Effector memory CD8-positive, alpha-beta T cell (primary cell): ENCODE measurements at places on chromosomes 1 and 21.
A peak's percentile ranks its signal among the peaks of the same experiment; 100 is the strongest.

GRCh38 chr1:163055005-163055404 is 14.2 kb upstream of the RGS4 start:
- no peak for DNase-seq

- no peak for DNase-seq
Measured at GRCh38 chr1:220926146-220926545, 46.9 kb downstream of the HLX start.

GRCh38 chr1:32948905-32949304 is 15.7 kb downstream of the RNF19B start:
- DNase-seq, result no peak

- no peak for DNase-seq
Measured at GRCh38 chr1:19552291-19553010, 67.1 kb upstream of the CAPZB start.

DNA sequence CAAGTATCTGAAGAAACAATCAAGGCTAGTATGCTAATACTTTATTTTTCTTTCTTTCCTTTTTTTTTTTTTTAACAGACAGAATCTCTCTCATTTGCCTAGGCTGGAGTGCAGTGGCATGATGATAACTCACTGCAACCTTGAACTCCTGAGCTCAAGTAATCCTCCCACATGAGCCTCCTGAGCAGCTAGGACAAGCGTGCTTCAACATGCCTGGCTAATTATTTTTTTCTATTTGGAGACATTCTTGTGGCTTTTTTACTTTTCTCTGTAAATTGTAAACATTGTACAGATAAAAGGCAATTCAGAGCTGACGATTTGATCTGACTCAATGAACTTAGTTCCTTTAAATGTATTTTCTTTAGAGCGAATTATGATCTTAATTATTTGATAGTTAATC is 41.4 kb downstream of the CCDC18 start:
- DNase-seq, result no peak

GRCh38 chr1:92901699-92902405 is 59.4 kb downstream of the DIPK1A start:
- DNase-seq, result no peak

GRCh38 chr1:218156595-218156994 is 128.5 kb upstream of the RRP15 start:
- no peak for DNase-seq

GRCh38 chr1:44634606-44635189 is 39.6 kb downstream of the TMEM53 start:
- no peak for DNase-seq

DNA sequence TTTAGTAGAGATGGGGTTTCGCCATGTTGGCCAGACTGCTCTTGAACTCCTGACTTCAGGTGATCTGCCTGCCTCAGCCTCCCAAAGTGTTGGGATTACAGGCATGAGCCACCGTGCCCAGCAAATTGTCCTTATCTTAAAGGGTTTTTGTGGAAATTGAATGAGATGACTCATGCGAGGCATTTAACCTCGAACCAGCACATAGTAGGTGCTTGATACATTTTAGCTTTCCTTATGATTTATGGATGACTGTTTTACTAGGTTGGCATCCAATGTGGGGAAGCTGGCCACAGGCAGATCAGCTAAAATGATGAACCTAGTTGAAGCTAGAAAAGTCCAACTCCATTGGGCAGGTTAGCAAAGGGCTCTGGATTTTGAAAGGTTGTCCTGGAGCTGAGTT is 1.4 kb upstream of the COL9A2 start:
- DNase-seq, result no peak

- DNase-seq, result no peak
Measured at GRCh38 chr1:175376194-175376593, 183.6 kb upstream of the KIAA0040 start.

DNA sequence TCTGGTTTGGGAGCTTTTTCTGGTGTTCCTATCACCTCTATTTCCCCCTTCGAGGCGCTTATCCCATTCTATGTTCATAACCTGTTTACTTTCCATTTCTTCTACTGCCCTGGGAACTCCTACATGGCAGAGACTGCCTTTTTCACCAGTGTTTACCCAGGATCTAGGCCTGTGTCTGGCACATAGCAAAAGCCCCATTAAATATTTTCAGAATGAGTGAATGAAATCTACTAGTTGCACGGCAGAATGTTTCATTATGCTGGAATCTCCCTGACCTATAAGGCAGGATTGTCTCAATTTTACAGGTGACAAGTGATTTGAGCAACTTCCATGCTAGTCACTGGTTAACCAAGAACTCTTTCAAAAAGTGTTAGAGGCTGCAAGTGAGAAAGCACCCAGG is 70.1 kb downstream of the PGM1 start:
- no peak for DNase-seq

DNA sequence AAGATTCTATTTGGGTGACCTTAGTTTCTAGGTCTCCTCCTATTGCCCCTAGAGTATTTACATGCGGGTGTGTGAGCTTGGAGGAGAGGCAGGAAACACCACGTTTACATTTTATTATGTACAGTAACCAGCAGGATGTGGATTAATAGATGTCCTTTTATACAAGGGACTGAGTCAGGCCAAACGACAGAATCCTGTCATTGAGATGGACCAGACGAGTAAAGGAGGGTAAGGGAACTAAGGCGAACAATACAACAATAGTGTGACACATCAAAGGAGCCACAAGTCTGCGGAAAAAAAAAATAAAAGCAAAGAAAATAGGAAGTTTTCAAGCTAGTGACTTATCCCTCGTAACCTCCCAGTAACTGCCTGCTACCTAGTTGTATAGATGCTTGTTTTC is 151.1 kb downstream of the GABPA start:
- no peak for DNase-seq

GRCh38 chr1:30818568-30819243 is 61.1 kb upstream of the LAPTM5 start:
- DNase-seq, result no peak

DNA sequence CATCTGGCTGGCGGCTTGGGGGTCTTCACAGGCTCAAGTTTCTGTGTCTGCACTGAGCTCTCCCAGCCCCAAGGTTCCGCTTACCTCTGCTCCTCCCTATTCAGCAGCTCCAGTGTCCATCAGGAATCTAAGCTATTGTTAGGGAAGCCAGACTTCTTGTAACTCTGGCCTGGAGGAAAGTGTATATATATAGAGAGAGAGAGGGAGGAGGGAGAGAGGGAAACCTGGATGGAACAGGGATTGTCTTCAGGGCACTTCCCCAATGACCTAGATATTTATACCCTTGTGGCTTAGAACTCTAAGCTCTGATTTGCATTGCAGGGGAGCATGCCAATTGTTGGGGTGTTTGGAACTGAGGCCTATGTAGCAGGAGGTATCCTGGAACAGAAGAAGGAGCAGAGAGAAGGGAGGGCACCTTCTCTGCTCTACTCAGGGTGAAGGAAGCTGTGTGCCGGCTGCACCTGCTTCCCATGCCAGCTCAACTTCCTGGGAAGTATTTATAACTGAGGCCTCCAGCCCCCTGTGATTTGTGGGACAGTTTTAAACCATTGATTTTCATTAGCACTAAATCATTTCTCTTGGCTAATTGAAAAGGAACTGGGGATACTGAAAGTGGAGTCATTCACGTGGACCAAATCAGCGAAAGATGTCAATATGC is 70.9 kb downstream of the NAV1 start:
- DNase-seq, result no peak

- DNase-seq, result no peak
Measured at GRCh38 chr21:35325953-35326352, 276.9 kb upstream of the RUNX1 start.

DNA sequence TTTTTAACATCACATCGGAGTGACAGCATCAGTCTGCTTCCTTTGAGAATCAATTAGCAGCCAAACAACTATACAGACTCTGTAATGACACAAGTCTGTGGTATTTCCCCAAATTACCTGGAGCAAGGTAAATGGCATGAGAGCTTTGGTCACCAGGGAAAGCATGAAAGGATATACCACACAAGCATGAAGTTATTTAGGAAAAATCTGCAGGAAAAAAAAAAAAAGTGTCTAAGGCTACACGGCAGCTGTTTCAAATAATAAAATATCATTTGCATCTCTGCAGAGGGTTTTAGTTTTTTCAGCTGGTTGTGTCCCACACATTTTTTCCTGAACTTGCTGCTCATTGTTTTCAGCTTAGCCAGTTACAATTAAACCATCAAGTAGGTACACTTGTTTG is 234.7 kb downstream of the TTLL7 start:
- no peak for DNase-seq

DNA sequence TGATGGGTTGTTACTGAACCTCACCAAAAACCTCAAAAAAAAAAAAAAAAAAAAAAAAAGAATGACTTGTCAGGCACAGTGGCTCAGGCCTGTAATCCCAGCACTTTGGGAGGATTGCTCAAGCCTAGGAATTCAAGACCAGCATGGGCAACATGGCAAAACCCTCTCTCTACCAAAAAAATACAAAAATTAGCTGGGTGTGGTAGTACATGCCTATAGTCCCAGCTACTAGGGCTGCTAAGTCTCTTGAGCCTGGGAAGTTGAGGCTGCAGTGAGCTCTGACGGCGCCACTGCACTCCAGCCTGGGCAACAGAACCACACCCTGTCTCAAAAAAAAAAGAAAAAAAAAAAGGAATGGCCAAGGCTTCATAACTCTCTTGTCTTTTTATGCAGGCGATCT is 11.1 kb downstream of the CHAF1B start:
- DNase-seq, result no peak

- DNase-seq, result no peak
Measured at GRCh38 chr21:36087362-36088138, 17.7 kb downstream of the CBR1 start.

GRCh38 chr1:42730002-42730401 is 10.0 kb downstream of the CLDN19 start:
- no peak for DNase-seq

- no peak for DNase-seq
Measured at GRCh38 chr1:172883387-172883791, 167.4 kb downstream of the TNFSF18 start.

GRCh38 chr1:217876401-217876800 is 245.3 kb downstream of the SPATA17 start:
- no peak for DNase-seq

- no peak for DNase-seq
Measured at GRCh38 chr1:177830531-177831135, 139.2 kb downstream of the SEC16B start.

DNA sequence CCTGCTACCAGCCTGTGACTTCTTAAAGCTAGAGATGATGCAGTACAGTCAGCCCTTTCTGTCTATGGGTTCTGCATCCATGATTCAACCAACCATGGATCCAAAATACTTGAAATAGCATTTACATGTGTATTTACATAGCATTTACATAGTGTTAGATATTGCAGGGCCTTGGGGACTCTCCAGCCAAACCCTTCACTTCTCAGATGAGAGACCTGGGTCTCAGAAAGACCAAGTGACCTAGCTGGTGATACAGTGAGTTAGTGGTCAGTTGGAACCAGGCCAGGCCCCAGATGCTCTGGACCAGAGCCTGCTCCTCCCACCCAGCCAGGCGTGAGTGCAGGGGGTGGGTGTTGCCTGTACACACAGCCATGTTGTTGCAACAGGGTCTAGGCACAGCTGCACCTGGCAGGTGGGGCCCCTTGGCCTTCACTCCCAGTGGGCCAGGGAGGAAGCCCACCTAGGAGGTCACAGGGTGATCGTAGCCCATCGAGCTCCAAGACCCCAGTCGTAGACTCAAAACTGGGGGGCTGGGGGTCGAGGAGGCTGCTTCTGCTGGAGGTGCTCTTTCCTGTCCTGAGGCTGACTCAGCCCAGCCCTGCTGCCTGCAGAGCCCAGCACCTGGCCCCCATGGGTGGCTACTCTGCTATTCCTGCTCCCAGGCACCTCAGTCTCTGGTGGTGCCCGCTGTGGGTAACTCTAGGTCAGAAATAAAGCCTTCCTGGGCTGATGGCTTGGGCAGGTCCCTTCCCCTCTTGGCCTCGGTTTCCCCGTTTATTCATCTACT is 7.7 kb downstream of the TMEM61 start:
- DNase-seq, result no peak

- no peak for DNase-seq
Measured at GRCh38 chr1:231779081-231779480, 152.5 kb downstream of the DISC1 start.

- DNase-seq, result no peak
Measured at GRCh38 chr1:22893292-22893691, 79.4 kb downstream of the LACTBL1 start.

DNA sequence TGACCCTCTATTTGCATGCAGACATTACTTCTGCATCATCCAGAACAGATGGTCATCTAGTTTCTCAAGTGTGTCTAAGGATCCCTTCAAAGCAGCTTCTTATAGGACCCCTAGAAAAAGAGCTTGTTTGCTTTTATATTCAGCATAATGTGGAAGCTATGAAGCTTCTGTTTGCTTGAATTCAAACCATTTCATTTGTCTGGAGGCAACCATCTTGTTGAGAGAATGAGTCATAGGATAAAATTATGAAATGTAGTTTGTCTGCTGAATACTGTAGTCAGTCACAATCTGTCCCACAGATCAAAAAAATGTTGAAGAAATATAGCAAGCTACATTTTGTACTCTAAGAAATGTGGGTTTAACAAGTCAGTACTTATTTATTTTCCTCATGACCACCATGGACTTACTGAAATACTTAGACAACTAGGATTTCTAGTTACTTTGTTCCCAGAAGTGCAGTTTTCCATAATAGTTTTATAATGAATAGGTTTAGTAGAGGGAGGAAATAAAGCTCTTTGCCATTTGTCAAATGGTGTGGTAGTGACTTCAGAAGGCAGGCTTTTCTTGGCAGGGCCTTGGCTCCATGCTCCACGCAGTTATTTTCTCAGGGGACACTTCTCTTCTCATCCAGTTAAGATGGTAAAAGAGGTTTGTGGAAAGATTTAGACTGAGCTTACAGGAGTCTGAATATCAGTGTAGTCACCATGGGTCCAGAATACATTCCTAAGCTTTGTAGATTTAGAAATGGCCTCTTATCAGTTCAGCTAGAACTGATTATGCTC is 74.8 kb upstream of the DEPDC1 start:
- no peak for DNase-seq

- peak; percentile 54 for DNase-seq
Measured at GRCh38 chr1:13960375-13960987, 260.5 kb downstream of the PRDM2 start.

- DNase-seq, result no peak
Measured at GRCh38 chr21:35044770-35045541, 4.1 kb downstream of the RUNX1 start.

DNA sequence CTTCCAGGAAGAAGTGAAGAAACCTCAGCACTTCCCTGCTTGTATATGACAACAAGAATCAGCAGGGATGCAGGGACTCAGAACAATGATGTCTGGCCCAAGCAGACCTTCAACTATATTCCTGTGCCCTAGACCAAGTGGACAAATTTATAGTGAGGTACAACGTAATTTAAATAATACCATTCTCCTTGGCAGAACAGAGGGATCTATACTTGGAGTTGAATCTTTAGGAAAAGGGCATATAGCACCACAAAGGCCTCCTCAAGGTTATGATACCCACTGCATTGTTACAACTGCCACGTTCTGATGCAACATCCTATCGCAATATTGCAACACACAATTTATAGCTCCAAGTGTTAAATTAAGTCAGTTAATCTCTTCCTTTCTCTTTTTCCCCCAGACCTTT is 29.1 kb upstream of the GFI1 start:
- no peak for DNase-seq
